Forelimb muscle (tissue), 1 donor: ENCODE measurements at places on chromosomes 1 and 21.

DNA sequence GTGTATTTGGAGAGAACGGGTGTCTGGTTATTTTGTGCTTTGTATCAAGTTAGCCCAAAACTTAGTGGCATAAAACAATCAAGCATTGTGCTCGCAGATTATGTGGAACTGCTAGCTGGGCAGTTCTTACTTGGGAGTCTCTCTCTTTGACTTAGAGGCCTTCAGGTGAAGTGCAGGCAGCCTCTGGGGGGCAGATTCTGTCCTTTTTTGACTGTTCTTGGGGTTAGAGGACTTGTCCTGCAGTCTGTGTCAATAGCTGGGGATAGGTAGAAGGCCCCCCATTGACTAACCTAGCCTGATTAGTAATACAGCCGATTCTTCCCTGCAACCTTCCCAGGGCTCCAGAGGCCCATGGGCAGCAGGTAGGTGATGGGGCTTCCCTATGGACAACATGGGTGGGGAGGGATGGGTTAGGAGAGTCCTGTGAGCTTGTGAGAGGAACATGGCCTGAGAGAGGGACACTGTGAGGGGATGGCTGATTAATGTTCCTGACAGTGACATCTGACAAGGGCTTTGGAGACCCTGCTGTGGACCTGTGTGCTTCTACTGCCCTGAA is 37.2 kb upstream of the ACOT11 start:
- no peak for DNase-seq

DNA sequence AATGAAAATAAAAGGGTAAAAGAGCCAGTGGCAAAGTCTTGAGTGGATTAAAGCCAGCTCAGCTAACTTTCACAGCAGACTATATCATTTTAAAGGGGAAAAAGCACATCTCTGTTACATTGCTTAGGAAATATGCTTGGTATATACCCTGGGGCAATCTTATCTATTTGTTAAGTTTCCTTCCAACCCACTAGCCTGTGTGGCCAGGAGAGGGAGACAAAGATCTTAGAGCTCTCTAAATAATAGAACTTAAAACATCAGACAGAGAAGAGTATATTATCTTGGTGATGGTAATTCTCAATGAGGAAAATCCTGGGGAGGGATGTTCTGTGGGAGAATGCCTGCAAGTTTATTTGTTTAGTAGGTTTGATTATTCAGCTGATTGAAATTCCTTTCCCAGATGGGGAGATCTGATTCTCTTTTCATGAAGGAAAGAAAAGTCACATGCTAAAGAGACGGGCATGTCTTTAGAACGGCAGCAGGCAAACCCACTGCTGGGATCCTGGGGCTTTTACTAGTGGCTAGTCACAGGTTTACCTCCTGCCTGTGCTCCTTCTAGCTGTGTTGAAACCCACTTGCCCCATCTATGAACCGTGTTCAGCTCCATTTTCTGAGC is 3.6 kb downstream of the KCNE2 start:
- peak; percentile 25 for DNase-seq

DNA sequence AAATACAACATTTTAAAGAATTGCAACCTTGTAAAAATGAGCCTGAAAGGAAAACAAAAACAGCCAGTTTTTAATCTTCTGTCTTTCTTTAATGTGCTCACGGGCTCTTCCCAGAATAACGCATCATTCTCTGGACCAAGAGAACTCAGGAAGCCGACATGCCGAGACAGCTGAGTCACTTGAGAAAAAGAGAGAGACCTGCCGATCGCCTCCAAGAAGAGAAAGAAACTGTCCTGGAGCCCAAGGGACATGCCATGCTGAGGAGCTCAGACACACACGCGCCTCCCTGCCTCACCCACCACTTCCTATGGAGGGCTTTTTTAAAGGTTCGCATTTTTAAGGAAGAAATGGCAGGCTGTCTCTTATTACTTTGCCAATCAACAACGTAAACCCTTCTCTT is 176.4 kb downstream of the ZNF281 start:
- DNase-seq, result no peak

DNA sequence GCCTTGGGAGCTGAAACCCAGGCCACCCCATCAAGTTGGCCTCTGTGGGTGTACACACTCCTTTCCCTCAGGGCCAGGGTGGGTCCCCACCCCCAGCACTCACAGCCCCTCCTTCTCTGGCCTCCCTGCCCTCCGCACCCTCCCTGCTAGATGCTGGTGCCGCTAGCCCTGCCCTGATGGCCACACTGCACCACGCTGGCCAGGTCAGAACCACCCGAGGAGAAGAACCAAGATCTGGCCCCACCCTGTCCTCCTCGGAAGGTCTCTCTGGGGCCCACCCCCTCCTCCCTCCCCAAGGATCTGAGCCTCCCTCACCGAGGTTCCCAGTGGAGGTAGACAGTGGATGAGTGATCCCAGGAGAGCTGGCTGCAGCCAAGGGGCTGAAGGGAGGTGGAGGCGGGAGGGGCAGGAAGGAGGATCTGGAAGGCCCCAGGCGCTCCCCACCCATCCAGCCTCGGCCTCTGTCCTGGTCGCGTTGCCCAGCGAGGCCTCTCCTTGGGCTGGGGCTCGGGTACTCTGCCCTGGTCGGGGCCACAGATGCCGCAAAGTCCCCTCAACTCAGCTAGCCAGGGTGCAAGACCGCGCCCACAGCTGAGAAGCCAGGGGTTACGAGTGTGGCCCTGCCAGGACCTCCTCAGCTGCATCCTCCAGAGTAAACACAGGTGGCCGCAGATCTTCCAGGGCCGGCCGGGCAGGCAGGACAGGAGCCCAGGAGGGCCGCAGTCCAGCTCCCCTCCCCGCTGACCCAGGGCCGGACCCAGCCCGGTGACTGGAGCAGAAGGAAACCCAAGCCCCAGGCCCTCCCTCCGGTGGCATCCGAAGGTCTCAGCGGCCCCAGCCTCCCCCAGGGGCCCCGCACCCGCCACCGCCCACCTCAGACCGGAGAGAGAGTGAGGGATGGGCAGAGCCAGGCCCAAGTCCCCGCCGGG is 5.2 kb downstream of the B3GALT6 start:
- DNase-seq, result no peak

DNA sequence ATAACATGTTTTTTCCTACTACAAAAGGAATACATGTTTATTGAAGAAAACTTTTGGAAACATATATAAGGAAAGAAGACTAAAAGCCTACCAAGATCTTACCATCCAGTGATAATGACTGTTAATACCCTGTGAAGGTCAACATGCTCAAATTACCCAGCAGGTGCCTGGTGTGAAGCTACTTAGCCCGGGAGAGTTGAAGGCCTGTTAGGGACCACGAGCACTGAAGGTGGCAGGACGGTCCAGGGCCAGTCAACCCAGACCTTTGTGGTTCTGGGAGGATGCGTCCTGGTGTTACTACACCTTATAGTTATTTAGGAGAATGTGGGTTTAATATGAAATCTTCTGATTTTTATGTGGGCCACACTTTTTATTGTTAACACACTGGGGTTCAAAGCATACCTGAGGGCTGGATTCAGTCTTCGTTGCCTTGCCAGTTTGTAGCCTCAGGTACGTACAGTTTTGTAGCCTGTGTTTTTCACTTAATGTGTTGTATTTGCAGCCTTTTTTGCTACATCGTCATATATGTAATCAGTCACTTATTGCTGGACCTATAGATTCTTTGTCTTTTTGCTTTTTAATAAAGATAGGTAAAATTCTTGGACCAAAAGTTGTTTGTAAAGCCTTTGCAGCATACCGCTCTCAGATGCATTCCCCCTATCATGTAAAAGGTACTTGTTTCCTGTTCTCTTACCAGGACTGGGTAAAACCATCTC is 9.8 kb downstream of the ITSN1 start:
- DNase-seq, result no peak

DNA sequence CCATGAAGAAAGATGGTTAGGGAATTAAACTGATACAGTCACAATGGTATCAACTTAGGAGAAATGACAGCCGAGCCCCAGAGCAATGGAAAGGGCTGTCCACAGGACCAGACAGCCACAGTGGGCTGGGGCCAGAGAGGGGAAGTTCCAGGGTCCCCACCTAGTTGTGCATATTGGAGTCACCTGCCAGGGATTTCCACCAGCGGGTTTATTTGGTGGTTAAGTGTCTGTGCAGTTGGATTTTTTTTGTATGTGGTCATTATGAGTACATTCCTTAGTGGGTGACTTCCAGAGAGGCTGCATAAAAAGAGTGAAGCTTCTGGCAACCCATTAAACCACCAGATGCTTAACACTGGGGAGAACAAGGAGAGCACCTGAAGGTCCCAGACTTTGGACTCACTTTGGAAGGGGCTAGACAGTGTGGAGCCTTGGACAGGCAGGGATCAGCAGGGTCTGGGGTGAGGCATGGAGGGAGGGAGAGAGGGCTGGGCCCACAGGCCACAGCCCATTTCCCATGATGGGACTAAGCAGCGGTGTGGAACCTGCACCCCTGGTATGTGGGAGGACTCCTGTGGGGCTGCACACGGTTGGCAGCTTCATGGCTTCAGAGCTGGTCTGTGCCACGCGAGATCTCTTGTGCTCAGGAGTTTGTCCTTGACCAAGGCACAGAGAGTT is 7.8 kb upstream of the PTTG1IP start:
- DNase-seq, result no peak

DNA sequence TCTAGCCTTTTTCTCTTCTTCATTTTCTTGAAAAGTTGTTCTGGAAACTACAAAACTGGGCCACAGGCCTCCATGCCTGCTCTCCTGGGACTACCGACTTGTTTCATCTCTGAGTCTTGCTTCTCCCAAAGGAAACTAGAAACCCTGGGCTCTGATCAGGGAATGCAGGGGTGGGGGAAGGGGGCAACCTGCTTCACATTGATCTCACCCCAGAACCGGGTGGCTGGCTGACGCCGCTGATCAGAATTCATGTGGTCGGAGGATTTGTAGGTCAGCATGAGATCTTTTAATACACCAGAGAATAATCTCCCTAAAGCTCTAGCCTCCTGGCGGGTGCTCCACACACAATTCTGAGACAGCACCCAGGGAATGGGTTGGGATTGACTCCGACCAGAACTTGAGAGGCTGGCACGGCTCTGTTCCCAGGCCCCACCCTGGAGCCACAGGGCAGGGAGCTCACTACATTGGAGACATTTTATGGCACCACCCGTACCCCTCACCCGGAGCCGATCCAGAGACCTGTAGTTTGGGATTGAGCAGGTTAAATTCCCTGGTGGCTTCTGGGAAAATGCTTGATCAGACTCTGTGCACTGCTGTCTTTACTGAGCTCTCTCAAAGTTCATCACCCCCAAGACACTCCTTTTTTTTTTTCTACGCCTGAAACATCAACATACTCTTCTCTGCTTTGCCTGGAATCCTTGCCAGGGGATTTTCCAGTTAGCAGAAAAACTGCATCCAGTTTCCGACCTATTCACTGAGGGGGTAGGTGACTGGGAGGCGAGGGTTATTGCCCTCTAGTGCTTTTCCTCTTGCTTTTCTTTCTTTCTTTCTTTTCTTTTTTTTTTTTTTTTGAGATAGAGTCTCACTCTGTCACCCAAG is 12.2 kb upstream of the ARHGEF10L start:
- DNase-seq, result no peak

- no peak for DNase-seq
Measured at GRCh38 chr1:159560599-159560998, 24.8 kb upstream of the OR10J5 start.

- DNase-seq, result no peak
Measured at GRCh38 chr21:27047283-27047657, 80.4 kb upstream of the ADAMTS5 start.

GRCh38 chr1:64922336-64922735 is 44.0 kb downstream of the JAK1 start:
- no peak for DNase-seq

GRCh38 chr1:72362538-72362937 is 80.2 kb upstream of the NEGR1 start:
- no peak for DNase-seq

DNA sequence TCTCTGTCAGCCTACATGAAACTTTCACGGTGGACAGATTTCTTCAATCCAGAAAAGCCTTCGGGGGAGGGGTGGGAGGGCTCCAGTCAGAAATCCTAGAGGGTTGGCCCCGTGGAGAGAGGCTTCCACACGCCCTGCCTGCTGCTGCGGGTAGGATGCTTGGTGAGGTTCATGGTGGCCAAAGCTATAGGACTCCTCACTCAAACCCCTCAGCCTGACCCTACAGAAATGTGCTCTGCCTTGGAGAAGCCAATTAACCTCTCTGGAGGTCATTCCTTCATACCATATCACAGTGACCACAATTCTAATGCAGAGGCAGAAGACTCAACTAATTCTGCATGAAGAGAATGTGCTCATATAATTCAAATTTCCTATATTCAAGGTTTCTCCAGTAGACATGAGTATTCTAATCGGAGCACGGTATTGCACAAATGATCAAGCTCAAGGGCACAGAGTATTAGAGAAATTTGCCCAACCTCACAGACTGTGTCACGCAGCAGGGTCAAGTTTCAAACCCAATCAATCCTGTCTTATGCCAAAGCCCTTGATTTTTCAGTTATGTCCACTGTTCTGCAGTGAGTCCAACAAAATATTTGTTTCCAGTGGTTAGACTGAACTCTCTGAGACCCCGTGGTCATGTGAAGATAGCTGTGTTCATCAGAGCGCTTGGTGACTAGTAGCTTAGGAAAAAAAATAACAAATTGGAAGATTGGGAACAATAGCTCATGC is 104.8 kb downstream of the TOMM20 start:
- no peak for DNase-seq

DNA sequence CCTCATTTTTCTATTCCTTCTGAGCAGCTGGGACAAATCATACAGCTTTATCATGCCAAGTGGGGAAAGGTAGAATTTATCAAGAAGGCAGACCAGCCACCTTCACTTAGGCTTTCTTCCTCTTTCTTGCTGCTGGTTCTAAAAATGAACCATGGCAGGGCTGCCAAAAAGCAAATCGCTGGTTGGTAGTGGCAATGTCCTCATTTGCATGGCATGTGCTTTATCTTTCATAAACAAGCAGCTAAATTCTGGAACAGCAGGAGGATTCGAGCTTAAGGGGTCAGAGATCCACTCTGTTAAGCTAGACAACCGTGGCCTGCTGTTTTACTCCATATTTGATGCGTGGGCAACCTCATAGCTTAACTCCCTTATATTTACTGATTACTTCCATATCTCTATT is 91.3 kb downstream of the RPE65 start:
- no peak for DNase-seq

GRCh38 chr1:14238472-14239307 is 359.8 kb upstream of the KAZN start:
- no peak for DNase-seq

DNA sequence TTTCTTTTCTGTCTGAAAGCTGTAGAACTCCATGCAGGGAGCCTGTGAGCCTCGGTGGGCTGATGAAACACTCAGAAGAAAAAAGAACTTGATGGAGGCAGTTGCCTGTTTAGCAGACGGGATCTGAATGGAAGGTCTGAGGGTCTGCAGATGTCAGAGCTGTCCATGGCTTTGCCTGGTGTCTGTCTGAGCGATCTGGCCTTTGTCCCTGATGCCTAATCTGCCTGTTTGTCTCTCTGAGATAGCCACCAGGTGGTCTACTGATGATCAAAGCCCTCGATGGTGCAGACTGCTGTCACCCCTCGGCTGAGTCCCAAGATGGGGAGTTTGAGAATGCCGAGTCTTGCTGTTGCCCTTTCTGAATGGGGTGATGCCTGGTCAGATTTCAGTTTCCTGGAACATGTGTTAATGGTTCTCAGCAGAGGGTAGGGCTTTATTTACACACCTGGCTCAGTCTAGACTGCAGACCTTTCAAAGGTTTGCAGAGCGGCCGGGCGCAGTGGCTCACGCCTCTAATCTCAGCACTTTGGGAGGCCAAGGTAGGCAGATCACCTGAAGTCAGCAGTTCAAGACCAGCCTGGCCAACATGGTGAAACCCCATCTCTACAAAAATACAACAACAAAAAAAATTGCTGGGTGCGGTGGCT is 90.4 kb downstream of the KIF26B start:
- DNase-seq, result no peak
